ENCODE measurements at places on chromosomes 5 and 9.

DNA sequence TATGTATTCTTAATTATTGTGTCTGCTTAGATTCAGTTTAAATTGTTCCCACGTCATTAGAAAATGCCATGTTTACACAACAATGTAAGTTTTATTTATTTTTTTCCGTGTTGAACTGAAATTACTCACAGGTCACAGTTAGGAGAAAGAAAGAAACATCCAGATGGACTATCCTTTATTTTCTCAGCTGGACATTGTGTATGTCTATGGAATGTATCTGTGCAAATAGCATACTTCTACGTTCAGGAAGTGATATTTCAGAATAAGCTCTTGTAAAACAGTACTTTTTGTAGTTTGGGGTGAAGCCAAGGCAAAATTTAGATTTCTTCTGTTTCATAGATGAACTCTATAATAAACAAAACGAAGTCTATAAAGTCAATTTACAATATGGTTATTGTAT lies 249.0 kb upstream of the ZNF608 start:
- H3K4me1 ChIP-seq, result no peaks in the 10 kb centered on the region
- no peak for DNase-seq
- H3K27me3 ChIP-seq, result no peaks in the 10 kb centered on the region
- H3K36me3 ChIP-seq, result no peaks in the 10 kb centered on the region
- H3K4me3 ChIP-seq, result no peak overlapping the region

DNA sequence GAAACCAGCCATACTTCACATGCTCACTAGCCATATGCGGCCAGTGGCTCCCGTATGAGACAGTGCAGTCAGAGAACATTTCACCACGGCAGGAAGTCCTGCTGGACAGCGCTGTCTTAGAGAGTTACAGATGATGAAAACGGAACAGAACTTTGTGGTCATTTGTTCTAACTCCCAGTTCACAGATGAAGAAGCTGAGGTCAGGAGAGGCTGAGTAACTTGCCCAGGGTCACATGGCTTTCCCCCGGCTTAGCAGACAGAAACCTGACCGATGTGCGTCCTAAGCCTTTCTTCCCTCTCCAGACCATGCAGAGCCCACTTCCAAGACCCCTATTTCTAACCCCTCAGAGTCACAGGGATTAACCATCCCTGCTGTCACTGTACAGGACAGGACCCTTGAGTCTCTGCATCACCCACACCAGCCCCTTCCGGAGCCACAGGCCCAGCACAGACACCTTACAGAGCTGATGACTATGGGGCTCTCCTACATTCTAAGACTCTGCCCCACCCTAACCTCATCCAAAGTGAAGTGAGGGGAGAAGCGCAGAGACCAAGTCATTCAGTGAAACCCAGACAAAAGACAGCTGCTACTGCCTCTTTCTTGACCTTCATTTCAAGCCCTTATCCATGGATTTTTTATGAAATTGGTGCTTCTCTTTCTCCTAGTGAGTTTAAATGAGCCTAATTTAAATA lies 86.9 kb downstream of the PTPN3 start:
- no peak overlapping the region for H3K4me3 ChIP-seq
- H3K36me3 ChIP-seq, result no peaks in the 10 kb centered on the region
- H3K27me3 ChIP-seq, result no peaks in the 10 kb centered on the region
- H3K27ac ChIP-seq, result no peak overlapping the region
- DNase-seq, result no peak

DNA sequence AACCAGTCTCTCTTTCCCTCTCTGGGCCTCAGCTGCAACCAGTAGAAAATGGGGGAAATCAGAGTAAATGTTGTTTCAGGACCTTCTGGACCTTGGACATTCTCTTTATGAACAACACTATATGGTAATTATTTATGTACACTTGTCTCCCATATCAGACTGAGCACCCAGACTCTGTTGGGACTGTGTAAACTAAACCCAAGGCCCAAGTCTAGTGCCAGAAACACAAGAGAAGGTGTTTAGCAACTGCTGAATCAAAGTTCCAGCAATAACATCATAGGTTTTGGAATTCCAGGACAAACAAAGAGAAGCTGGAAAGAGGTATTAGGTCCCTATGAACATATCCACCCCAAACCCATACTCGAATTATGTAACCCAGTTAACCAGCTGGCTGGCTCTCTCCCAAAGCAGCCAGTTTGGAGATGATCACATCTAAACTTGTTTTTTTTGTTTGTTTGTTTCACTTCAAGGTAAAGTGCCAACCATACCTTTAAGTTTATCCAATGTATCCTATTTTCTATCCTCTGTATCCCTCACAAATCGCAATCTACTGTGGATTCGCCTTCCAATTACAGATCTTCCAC lies 1.9 kb upstream of the RNF38 start:
- H3K4me3 ChIP-seq, result no peak overlapping the region
- peaks cover 21% of the 10 kb centered on the region for H3K4me1 ChIP-seq
- no peak for DNase-seq

DNA sequence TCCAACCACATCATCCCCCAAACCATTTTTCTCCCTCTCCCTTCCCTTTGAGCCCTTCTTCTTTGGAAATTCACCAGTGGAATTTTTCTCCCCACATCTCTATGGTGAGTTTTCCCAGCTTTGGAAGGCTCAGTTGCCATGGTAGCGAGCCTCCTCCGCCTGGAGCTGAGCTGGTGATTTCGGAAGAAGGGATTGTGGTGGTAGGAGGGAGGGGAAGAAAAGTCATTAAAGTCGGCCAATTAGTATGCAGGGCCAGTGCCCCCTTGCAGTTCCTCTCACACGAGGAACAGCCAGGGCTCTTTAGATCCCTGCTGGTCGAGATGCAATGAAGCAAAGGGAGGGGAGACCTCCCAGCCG lies 322.0 kb downstream of the NTRK2 start:
- H3K4me1 ChIP-seq, result peaks cover 3% of the 10 kb centered on the region
- H3K27ac ChIP-seq, result peak overlapping the region; percentile 86
- no peaks in the 10 kb centered on the region for H3K36me3 ChIP-seq
- no peaks in the 10 kb centered on the region for H3K27me3 ChIP-seq
- DNase-seq, result no peak

- H3K27me3 ChIP-seq, result no peaks in the 10 kb centered on the region
- H3K4me1 ChIP-seq, result no peaks in the 10 kb centered on the region
- H3K36me3 ChIP-seq, result no peaks in the 10 kb centered on the region
- no peak overlapping the region for H3K27ac ChIP-seq
Measured at GRCh38 chr5:32975656-32976375, 264.7 kb downstream of the NPR3 start.

DNA sequence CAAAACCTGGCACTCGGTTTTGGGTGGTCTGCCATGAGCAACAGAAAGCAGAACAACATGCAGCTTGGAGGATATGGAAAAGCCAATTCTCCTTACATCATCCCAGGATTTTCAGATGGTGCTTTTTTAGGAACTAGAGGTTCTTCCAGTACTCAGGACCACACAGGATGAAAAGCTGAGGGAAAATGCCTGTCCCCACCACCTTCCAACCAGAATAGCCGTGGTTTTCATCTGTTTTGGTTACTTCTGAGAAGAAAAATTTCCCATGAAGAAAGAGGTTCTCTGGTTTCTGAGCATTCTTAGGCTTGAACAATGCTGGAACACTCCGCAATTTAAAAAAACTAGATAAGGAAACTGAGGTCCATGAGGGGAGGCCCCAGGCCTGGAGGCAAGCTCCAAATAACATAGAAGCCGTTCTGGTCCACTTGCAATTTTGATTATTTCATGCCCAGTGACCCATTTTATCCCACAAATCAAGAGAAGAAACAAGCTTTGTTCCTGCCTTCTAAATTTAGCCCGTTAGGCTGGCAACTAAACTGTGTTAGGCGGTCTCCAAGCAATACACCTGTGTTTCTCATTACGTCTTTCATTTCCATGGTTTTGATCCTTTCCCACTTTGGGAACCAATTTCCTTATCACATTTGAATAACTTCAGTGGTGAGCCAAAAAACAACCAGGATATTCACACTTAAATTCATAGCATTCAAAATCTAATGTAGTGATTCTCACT lies 79.2 kb upstream of the SPIN1 start:
- no peaks in the 10 kb centered on the region for H3K27me3 ChIP-seq
- no peak overlapping the region for H3K27ac ChIP-seq
- no peaks in the 10 kb centered on the region for H3K4me1 ChIP-seq
- no peaks in the 10 kb centered on the region for H3K36me3 ChIP-seq

DNA sequence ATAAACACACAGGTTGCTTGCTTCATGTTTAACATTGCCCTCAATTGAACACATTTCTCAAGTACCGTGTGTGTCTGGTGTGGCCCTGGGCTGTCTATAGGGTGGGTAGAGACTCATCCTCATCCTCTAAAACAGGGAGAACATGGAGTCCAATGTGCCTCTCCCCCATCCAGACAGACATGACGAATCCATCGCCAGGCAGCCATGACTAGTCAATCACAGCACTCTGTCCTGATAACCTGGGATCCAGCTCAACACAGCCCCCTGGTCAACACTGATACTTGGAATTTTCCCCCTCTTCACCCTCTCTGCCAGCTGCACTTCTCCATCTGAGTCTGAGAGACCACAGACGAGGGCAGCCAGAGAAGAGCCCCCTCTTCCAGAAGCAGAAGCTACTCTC lies 10.7 kb upstream of the NTNG2 start:
- H3K4me3 ChIP-seq, result no peak overlapping the region
- H3K4me1 ChIP-seq, result no peaks in the 10 kb centered on the region
- no peak overlapping the region for H3K27ac ChIP-seq
- no peaks in the 10 kb centered on the region for H3K36me3 ChIP-seq
- no peaks in the 10 kb centered on the region for H3K27me3 ChIP-seq
- DNase-seq, result no peak

Measured in breast epithelium (tissue), 4 donors.